ENCODE measurements at places on chromosomes 7 and 10.

DNA sequence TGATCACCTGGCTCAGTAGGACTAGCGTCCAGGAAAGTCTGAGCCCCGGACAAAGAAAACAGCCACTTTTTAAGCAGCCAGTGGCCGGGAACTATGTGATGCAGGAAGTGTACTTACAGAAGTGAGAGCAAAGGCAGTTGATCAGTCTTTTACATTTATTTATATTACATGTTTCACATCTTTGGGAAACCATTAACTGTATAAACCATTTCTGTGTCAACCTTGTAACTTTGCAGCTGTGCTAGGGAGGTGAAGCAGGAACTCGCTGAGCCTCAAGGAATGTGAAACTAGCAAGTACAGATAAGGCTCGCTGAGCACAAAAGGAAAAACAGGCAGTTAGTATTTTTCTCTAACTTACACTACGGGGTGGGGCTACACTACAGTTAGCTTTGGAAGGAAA, 39.9 kb upstream of the HECW1 start:
- no peak for DNase-seq

DNA sequence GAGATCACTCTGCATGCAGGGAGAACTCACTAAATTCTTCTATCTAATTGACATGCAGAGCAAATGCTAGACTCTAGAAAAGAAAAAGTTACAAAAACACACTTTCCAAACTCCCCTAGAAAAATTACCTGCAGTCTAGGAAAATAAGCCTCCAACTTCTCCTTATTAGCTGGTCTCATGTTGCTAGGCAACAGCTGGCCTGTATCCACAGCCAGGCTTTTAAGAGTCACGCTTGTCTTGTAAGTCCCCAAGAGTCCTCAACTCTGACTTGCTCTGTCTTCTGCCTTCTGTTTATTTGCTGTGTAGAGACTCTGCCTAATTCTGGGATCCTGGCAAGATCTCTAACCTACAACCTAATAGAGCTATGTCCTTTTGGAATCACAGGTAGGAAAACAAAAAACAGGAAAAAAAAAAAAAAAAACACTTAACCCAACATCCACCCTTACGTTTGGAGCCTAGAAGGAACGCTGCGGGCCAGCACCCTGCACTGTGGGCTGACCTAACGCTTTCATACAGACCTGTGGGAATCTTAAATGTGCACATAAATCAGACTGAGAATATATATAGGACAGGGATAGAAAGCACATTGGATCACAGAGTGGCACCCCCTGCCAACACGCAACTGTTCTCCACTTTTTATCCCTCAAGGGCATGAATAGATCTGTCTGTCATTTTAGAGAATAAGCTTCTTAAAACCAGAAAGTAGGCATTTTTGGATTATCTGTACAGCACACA, 117.0 kb upstream of the PTPRZ1 start:
- DNase-seq: no peak

GRCh38 chr10:127145173-127145572, 51.2 kb downstream of the INSYN2A start:
- DNase-seq: no peak

- DNase-seq: no peak
Measured at GRCh38 chr10:77195101-77195500, 442.5 kb downstream of the KCNMA1 start.

- no peak for DNase-seq
Measured at GRCh38 chr10:132273966-132274365, 33.8 kb downstream of the STK32C start.

GRCh38 chr10:76548716-76549115, 1088.9 kb downstream of the KCNMA1 start:
- DNase-seq: no peak

DNA sequence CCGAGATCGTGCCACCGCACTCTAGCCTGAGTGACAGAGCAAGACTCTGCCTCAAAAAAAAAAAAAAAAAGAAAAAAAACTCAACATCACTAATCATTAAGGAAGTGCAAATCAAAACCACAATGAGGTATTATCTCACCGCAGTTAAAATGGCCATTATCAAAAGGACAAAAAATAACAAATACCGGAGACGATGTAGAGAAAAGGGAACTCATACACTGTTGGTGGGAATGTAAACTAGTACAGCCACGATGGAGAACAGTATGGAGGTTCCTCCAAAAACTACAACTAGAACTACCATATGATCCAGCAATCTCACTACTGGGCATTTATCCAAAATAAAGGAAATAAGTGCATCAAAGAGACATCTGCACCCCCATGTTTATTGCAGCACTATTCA, 24.3 kb downstream of the GRK5 start:
- no peak for DNase-seq

DNA sequence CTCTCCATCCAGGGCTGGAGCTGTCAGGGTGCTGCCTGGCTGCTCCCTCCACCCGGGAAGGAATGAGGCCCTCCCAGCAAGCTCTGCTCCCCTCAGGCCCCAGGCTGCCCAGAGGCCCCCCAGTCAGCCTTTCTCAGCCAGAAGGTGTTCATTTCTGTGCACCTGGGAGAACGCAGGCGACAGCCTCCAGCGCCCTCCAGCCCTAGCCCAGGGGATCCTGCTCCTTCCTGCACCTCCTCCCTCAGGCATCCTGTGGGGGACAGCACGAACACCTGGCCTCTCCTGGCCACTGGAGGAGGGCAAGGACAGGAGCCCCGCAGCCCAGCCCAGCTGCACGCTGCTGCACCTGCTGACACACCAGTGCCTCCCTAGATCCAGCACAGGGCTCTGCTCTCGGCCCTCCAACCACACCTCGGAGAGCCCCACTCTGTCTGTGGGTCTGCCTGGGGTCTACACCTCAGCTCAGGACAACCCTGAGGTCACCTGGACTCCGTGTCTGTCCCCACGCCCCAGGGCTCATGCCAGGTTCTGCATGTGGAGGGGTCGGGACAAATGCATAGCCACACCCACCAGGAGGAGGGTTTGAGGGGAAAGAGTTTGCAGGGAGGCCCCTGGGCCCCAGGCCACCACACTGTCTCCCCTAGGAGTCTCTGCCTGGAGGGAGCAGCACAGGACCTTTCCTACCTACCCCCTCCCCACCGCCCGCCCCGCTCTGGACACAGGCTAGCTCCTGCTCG, 7.4 kb upstream of the PWWP2B start:
- DNase-seq: no peak

- no peak for DNase-seq
Measured at GRCh38 chr10:74557098-74557497, 269.3 kb upstream of the KAT6B start.

DNA sequence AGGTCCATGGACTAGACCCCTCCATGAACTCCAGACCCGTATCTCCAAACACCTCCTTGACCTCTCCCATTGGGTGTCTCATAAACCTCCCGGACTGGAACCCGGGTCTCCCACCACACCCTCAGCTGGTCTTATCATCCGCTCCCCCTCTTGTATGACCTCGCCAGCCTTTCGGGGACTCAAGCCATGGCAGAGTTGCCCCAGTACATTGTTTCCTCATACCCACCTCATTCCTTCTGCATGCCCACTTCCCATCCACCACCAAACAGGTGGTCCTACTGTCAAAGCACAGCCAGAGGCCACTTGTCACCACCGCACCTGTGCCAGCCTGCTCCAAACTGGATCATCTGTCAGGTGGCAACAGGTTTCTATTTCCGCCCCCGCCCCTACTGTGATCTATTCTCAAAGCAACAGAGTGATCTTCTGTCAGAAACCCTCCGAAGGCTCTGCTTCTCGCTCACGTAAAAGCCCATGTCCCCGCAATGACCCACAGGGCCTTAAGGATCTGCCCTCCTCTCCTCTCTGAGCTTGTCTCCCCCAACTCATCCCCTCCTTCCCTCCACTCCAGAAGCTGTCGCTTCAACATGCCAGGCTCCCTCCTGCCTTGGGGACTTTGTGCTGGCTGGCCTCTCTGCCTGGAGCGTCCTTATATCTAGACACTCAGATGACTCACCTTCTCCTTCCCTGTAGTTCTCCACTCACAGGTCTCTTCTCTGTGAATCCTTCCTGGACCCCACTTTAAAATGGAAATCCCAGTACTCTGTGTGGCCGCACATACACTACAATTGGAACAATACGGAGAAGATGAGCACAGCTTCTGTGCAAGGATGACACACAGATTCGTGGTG, 22.8 kb upstream of the PRKAG2 start:
- DNase-seq: no peak

- no peak for DNase-seq
Measured at GRCh38 chr7:29478226-29478625, 85.4 kb upstream of the PRR15 start.

DNA sequence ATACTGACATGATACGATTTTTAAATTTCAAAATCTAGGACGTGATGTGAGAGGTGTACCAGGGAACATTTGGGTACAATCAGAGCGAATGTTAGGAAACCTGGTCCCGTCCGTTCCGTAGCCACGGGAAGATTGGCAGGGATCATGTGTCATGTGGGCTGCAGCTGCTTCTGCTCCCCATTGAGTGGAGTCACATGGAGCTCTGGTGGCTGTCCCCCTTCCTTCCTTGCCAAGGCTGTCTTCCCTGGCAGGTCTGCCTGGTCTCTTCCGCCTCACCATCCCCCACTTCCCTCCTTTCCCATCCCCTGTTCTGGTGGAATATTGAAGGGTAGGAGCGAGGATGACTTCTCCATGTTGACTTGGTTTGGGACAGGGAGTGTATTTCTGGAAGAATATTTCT, 33.8 kb upstream of the FAM180A start:
- DNase-seq: no peak

GRCh38 chr10:60349426-60349825, 40.2 kb downstream of the ANK3 start:
- no peak for DNase-seq

DNA sequence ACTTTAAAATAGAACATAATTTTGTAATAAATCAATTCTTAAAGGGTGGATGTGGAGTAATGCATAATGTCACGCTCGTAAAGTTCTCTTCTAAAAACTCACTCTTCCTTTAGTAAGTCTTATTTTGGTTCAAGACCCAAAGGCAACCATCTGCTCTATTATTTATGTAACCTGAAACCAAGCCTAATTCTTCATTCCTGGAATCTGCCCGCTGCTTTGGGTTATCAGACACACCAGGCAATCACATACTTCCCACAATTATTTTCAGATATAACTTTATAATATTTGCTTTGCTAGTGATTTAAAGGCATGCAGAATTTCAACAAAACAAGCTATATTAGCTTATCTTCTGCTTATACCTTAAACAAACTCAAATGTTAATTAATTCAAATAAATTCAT, 39.0 kb downstream of the RAB11FIP2 start:
- no peak for DNase-seq

- DNase-seq: no peak
Measured at GRCh38 chr10:84548869-84549268, 220.5 kb downstream of the CCSER2 start.

DNA sequence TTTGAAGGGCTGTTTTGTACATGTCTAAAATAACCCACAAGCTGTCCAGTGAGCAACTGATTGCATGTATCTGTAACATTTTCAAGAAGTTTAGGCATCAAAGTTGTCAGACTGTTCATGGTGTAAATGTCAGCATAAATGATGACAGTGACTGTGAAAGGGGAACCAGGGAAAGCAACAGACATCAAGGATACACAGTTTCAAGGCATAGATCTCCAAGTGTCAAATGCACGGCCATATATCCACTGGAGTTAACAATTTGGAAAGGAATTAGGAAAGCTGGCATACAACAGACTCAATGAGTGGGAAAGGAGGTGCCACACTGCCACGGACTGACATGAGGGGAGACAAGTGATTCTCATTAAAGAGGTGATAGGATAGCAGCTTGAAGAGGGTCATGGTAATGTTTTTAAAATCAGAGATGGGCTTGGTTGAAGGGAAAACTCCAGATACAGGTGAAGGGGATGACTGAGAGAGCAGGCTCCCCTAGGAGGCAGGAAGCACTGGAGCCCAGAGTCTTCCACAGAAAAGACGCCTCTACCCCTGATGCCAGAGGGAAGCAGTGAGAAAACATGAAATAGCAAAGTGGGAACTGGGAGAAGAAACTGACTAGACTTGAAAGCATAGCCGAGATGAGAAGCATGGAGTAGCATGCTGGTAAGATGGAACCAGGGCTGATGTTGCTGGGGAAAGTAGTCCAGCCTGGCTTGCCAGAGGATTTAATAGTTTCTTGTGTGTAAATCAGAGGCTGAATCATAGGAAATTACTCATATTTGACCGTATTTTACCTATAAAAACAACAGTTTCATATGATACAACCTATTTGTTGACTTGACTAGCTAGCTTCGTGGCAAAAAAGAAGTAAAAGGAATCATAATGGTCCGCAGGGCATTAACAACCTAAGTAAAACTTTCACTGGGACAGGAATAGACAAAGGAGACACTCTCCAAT, 18.6 kb downstream of the NSMCE4A start:
- DNase-seq: no peak

GRCh38 chr10:95278061-95278988, 12.5 kb downstream of the PDLIM1 start:
- no peak for DNase-seq

DNA sequence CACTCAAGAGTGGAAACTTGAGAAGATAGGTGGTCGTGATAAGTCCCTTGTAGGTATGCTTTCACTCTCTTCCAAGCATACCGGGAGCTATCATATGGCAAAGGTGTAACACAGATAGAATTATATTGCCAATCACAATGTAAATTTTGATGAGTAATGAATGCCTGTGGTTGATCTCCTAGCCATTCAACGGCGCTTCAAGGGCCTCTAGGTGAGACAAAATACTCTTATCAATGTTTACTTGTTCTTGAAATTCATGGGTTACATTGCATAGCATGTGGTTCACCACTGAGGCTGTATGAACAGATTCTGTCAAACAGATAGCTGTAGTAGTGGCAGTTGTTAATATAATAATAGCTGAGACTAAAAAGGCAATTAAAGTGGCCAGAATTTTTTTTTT, 82.4 kb downstream of the THSD7A start:
- no peak for DNase-seq

GRCh38 chr10:42781893-42782445, 626 bp upstream of the BMS1 start:
- DNase-seq: no peak

GRCh38 chr10:7301006-7301778, 109.6 kb downstream of the SFMBT2 start:
- DNase-seq: no peak

DNA sequence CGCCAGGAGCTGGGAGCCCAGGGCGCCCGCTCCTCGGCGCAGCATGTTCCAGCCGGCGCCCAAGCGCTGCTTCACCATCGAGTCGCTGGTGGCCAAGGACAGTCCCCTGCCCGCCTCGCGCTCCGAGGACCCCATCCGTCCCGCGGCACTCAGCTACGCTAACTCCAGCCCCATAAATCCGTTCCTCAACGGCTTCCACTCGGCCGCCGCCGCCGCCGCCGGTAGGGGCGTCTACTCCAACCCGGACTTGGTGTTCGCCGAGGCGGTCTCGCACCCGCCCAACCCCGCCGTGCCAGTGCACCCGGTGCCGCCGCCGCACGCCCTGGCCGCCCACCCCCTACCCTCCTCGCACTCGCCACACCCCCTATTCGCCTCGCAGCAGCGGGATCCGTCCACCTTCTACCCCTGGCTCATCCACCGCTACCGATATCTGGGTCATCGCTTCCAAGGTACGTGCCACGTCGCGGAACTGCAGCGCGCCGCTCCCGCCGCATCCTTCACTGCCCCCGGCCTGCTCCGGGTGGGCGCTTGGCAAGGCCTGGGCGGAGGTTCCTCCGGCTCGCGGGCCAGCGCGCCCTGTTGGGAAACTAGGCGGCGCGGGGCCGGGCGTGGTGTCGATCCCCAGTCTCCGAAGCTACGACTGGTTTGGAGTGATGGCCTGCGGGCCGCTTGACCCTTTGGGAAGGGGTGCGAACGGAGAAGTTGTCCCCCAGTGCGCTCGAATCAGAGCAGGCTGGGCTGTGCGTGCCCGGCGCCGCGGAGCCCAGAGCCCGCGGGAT, 868 bp downstream of the EMX2 start:
- DNase-seq: no peak

- no peak for DNase-seq
Measured at GRCh38 chr10:52409928-52410327, 95.8 kb downstream of the DKK1 start.

GRCh38 chr7:1665549-1666316, 4.3 kb upstream of the ELFN1 start:
- no peak for DNase-seq
